Suppressor macrophage (primary cell): ENCODE measurements at places on chromosomes 16 and 17.
A peak's percentile ranks its signal among the peaks of the same experiment; 100 is the strongest.

GRCh38 chr16:11379420-11379819 lies 34.2 kb downstream of the RMI2 start:
- DNase-seq: peak; percentile 82

- DNase-seq: no peak
Measured at GRCh38 chr16:73605309-73605708, 557.4 kb upstream of the ZFHX3 start.

GRCh38 chr16:19307587-19308241 lies 22.2 kb downstream of the CLEC19A start:
- peak; percentile 26 for DNase-seq

- DNase-seq: no peak
Measured at GRCh38 chr16:88569614-88569984, 604 bp upstream of the ZC3H18 start.

DNA sequence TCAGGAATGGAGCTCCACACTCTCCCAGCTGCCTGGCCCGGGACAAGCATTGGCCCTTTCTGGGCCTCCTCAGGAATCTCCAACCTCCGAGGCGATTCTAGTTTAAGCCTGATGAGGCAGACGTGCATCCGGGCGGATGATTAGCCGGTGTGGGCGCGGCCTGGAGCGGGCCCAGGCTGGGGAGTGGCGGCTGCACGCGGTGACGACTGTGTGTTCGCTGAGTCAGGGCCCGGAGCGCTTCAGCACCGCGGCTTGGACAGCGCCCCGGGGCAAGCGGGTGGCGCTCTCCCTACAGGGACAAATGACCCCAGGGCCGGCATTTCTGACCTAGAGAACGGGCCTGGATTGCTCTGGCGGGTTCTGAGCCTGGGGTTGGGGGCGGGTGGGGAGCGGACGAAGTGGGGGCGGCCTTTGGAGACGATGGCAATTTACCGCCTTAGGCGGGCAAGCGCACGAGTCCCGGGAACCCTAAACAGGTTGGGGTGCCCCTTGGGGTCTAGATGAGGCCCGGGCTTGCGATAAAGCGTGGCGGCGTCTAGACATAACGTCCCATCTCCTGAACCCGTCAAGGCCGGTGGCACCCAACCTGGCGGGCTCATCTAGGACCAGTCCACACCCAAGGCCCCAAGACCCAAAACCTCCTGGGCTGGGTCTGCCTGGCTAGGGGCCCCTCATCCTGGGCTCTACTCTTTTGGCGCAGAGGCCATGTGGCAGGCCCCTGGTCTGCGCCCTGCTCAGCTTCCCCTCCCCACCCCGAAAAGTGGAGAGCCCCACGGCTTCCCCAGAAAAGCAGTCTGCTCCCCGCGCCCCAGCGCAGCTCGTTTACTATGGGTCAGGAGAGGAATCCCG lies 22.3 kb upstream of the ZNHIT3 start:
- DNase-seq: peak; percentile 79

GRCh38 chr17:61073799-61074513 lies 325.7 kb upstream of the TBX2 start:
- DNase-seq: no peak

- DNase-seq: peak; percentile 40
Measured at GRCh38 chr17:1907909-1908698, 78.3 kb downstream of the RPA1 start.

GRCh38 chr17:40453881-40454612 lies 10.8 kb downstream of the IGFBP4 start:
- DNase-seq: no peak

DNA sequence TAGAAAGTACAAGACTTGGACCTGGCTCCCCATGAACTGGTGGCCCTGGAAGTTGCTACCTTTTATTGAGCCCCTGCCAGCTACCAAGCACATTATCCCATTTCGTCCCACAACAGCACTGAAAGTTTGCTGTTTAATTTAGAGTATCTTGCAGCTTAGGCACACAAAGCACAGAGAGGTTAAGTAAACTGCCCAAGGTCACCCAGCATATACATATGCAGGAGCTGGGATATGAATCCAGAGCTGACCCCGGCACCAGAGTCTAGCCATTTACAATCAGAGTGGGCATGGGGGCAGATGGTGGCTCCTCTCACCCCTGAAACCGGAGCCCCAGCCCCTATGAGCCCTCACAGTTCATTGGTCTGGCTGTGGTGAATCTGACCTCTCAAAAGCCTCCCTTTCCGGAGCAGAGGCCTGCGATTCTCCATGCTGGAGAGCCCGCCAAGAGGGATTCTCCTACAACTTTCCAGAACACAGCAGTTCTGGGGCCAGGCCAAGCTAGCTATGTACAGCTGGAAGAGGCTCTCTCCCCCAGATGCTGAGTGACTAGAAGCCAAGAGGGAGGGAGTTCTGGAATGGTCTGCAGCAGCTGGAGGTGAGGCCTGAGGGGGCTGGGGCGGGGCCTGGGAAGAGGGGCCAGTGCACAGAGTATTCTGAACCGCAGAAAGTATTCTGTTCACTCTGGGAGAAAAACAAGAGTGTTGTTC lies 58.3 kb downstream of the SREBF1 start:
- DNase-seq: no peak

DNA sequence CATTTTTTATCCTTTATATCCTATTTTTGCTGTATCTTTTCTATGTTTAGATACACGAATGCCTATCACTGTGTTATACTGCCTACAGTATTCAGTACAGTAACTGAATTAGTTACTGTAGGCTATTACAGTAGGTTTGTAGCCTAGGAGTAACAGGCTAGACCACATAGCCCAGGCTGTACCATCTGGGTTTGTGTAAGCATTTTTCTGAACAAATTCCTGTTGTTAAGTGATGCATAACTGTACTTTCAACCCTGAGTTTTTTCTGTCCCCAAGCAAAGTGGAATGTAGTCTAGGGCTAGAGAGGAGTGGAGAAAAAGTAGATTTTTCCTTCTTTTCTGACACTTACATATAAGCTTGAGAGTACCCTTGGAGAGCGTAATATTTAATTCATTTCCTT lies 282.1 kb downstream of the HS3ST3B1 start:
- DNase-seq: no peak

DNA sequence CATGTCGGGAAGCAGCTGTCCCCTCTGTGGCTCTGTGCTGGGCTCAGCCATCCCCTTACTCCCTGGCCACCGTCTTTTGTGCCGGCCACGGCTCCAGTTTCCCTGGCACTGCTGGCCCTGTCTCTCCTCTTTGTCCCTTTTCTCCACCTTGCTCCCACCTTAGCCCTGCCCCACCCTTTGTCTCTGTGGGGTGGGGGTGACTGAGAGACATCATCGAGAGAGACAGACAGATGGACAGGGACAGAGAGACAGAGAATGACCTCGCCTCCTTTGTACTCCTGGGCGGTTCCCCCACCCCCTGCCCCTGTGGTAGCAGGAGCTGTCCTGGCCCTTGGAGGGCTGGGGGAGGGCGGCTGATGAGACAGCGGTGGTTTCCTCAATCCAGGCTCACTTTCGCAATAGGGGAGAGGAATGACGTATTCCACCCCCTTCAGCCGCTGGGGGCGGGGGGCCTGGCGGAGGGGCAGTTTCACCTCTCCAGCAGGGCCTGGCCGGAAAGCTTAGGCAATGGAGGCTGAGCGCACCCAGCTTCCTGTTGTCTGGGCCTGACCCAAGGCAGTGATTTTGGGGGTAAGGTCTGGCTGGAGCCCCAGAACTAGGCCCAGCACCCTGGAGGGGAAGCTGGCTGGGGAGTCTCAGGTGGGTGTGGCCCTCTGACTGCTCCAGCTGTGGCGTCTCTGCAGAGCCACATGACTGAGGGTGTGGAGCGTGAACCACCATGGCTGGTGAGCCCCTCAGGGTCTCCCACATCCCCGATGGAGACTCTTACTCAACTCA lies 7.3 kb downstream of the FMNL1 start:
- DNase-seq: peak; percentile 99

DNA sequence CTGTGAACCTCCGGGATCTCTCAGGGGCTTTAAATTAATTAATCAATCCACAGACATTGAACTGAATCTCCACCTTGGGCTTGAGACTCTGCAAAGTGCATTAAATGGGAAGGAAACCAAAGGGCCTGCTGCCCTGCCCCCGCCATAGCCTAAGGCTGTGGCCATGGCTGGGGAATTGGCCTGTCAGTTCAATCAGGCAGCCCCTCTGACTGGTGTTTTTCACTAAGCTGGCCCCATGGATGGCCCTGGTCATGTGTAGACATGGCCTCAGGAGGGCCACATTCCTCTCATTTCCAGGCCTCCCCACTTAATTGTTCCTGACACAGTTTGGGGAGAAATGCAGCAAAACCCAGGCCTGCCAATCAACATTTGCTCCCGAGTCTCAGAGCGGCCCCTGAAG lies 499.8 kb downstream of the WWOX start:
- no peak for DNase-seq

DNA sequence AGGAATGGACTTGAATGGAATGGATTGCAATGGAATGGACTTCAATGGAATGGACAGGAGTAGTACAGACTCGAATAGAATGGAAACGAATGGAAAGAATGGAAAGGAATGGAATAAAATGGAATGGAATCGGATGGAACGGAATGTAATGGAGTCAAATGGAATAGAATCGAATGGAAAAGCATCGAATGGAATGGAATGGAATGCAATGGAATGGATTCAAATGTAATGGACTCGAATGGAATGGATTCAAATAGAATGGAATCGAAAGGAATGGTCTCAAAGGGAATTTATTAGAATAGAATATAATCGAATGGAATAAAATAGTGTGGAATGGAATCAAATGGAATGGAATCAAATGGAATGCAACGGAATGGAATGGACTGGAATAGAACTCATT lies 484.9 kb upstream of the WSB1 start:
- no peak for DNase-seq

DNA sequence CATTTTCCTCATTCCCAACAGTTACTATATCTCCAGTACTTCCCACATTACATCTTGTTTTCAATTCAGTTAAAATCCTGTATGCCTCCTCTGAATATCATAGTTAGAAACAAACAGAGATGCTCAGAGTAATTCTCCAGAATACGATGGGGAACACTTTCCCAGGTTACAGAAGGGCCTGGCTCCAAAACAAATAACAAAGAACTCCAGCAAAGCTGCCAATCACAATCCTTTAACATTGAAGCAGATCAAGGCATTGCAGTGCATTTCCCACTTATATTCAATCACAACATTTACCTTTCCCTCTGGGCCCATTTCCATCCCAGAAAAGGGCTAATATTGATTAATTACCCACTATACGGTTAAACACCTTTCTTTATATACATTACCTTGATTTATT lies 29.4 kb upstream of the PMFBP1 start:
- DNase-seq: no peak

DNA sequence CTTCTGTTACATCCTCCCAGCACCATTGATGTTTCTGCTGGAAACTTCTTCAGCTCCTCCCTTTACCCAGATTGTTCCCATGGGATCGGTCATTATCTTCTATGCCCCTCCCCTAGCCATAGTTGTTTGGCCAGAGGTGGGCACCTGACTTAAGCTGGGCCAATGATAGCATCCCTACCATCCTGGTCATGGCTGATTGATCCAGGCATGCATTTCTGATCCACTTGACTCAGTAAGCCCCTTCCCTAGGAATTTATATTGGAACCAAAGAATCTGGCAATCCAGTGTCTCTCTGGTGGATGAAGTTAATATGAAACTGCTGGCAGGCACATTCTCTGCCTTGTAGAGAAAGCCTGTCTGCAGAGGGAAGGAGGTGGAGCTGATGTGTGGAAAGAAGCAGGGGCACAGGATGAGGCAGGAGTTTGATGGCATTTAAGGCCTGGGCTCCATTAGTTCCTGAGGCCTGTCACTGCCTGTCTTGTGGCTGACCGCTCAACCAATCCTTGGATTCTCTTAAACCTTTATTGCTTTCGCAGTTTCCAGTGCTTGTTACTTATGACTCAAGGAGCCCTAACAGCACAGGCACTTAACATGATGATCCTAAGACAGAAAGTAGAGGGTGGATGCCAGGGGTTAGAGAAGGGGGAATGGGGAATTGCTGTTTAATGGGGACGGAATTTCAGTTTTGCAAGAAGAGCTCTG lies 152.4 kb downstream of the ABCC12 start:
- no peak for DNase-seq

GRCh38 chr17:4766723-4767122 lies 5.0 kb upstream of the TM4SF5 start:
- peak; percentile 89 for DNase-seq

GRCh38 chr16:75000481-75001081 lies 1.8 kb downstream of the ZNRF1 start:
- DNase-seq: no peak

DNA sequence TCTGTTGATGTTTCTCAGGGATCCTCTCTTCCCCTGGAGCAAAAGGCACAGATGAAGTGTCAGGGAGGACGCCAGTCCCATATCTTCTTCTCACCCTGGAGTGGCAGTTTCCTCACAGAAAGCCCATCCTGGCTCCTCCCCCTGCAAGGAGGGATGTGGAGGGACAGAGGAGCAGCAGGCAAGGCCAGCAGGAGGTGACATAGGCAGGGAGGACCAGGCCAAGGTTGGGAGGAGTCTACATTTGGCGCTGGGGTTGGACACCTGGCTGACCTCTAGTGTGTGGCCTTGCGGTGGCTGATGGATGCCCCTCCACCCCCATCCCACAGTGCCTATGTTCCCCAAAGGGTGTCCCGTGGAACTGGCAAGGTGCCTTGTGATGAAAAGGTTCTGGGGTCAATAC lies 125.4 kb downstream of the SEC14L1 start:
- DNase-seq: no peak

- DNase-seq: peak; percentile 40
Measured at GRCh38 chr17:66304304-66305174, 2.1 kb downstream of the PRKCA start.

DNA sequence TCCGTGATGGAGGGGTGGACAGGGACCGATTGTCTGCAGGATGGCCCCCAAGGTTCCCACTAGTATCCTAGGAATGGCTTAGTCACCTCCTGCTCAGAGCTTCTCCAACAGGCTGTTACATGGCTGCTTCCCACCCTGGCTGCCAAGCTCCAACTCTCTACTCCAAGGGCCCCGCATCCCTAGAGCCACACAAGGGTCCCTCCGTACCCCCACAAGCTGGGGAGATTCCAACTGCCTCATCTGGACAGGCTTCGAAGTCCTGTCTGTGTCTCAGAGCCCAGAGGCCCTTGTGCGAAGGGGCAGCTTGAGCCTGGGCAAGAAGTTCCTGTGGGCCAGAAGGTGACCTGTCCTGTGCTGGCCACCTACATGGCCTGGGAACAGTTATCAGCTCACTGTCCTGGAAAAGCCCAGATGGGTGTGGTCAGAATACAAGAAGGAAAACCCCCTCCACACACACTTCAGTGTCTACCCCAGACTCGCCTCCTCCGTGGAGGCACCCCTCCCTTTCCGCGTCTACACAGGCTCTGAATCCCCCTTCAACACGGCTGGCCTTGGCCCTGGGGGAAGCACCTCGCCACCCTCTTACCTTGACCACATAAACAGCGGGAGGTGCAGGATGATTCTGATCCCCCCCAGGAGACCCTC lies 586 bp downstream of the MEAK7 start:
- DNase-seq: peak; percentile 15
